ENCODE measurements at places on chromosomes 2 and 18. TPM values are rescaled to one million over a fixed set of nuclear protein-coding genes. Genes with fewer than 3 reads are reported as not detected.

POMC gene
- total RNA-seq, result 0.74 TPM

ERMN gene
- total RNA-seq, result not detected

DNAH6 gene
- 0.74 TPM for total RNA-seq

NYAP2 gene
- not detected for total RNA-seq

FBXO41 gene
- 0.65 TPM for total RNA-seq

CCDC102B gene
- total RNA-seq, result 1.3 TPM

UGT1A4 gene
- 117 TPM for total RNA-seq

MC5R gene
- not detected for total RNA-seq

MC2R gene
- total RNA-seq, result 0.04 TPM

CRACDL gene
- 0.40 TPM for total RNA-seq
